Stromal cell of bone marrow (primary cell): ENCODE measurements at places on chromosomes 1 and 21.

DNA sequence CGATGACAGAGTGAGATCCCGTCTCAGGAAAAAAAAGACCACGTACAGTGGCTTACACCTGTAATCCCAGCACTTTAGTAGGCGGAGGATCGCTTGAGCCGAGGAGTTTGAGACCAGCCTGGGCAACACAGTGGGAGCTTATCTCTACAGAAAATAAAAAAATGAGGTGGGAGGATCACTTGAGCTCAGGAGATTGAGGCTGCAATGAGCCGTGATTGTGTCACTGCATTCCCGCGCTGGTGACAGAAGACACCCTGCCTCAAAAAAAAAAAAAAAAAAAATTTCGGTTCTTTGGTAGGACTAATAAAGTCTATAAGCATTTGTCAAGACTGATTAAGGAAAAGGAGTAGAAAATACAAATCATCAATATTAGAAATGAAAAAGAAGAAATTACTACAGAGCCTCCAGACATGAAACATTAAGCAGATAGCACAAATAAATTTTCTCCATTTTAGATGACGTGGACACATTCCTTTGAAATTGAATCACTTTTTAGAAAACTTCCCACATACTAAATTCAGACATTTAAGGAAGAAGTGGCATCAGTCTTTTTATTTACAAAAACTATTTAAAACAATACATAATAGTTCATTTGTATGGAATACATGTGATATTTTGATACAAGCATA, 30.4 kb downstream of the MORC3 start:
- no peak for DNase-seq

- no peak for DNase-seq
Measured at GRCh38 chr1:14345946-14346550, 252.4 kb upstream of the KAZN start.

GRCh38 chr1:67314696-67315095, 7.0 kb downstream of the IL12RB2 start:
- DNase-seq = no peak

- no peak for DNase-seq
Measured at GRCh38 chr1:50634251-50634650, 211.0 kb upstream of the DMRTA2 start.

- no peak for DNase-seq
Measured at GRCh38 chr1:56880774-56881173, 26.2 kb downstream of the C8A start.
